ENCODE measurements at places on chromosomes 3 and 15.

DNA sequence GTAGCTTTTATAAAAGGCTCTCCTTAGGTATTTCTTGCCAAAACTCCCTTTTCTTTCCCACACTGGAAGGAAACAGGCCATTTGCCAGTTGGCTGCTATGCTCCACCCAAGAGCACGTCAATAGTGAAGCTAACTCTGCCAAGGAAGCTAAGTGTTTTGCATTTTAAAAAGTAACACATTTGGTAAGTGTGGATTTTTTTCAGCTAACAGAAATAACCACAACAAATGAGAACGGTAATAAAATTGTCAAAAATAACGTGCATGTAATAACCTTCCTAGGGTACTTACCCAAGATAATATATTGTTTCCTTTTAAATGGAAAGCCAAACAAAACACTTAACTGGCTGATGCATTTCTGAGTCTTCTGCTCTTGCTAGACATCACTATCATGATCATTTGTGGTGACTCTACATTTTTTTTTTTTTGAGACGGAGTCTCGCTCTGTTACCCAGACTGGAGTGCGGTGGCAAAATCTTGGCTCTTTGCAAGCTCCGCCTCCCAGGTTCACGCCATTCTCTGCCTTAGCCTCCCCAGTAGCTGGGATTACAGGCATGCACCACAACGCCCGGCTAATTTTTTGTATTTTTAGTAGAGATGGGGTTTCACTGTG lies 4.6 kb downstream of the DPP8 start:
- DNase-seq, result no peak

GRCh38 chr15:98737721-98738120 lies 89.4 kb downstream of the IGF1R start:
- DNase-seq, result no peak

DNA sequence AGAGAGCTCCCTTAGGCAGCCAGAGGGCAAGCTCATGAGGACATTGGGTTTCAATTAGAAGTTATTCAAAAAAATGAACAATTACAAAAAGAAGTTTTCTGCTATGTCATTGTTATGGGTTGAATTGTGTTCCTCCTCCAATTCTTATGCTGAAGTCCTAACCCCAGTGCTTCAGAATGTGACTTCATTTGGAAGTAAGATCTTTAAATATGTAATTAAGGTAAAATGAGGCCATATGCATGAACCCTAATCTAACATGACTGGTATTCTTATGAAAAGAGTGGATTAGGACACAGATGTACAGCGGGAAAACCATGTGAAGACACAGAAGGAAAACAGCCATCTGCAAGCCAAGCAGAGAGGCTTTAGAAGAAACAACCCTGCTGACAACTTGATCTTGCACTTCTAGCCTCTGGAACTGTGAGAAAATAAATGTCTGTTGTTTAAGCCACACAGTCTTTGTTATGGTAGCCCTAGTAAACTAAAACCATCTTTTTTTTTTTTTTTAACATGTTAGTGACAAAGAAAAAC lies 929.6 kb downstream of the EPHA3 start:
- no peak for DNase-seq

- DNase-seq, result no peak
Measured at GRCh38 chr3:123503203-123503602, 54.3 kb upstream of the ADCY5 start.

- DNase-seq, result no peak
Measured at GRCh38 chr3:46318207-46318927, 35.5 kb upstream of the CCR2 start.

DNA sequence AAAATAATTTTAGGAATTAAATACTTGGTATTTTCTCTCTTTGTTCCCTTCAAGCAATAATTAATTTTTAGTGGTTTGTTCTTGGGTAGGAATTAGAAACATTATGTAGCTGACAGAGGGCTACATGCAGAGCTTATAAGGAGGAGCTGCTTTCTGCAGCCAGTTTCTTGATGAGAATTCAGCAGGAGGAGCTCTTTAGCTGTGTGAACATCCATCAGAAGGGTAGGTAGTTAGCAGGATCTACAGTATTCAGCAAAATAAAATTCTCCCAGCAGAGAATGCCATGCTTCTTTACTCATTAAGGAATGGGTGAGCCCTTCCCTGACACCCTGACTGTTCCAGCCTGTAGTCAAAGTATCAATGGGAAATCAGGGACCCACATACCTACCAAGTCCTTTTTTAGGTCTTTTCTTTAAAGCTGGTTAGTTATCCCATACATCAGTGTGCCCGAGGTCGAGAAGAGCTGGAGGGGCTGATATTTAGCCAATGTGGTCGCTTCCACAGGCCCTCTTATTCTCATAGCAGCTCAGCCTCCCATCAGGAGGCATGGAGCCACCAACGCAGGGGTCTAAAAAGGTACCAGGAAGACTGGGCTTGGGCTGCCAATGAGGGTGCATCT lies 54.0 kb downstream of the KCNAB1 start:
- no peak for DNase-seq

GRCh38 chr3:149902498-149903139 lies 68.1 kb downstream of the PFN2 start:
- DNase-seq, result no peak

GRCh38 chr3:49859576-49860305 lies 3.4 kb upstream of the TRAIP start:
- DNase-seq, result no peak

- no peak for DNase-seq
Measured at GRCh38 chr3:98185180-98185579, 18.7 kb downstream of the OR5H15 start.

- DNase-seq, result no peak
Measured at GRCh38 chr15:59420986-59421618, 16.9 kb upstream of the FAM81A start.

DNA sequence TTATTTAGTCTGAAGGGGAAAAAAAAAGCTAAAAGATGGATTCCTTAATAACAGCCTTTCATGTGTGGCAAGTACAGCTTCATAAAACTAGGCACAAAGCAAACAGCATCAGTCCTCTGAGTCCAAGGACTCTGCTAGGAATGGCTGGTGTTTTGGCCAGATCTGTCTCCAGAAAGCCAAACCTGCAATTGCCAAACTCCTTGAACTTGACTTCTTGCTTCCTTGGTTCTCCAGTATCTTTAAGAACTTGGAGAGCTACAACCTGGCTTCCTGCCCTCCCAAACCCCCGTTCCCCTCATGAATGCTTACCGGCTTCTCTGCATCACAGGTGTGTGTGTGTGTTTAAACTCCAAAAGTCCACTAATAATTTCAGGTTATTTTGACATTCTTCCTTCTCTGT lies 1.6 kb upstream of the PLOD2 start:
- no peak for DNase-seq

DNA sequence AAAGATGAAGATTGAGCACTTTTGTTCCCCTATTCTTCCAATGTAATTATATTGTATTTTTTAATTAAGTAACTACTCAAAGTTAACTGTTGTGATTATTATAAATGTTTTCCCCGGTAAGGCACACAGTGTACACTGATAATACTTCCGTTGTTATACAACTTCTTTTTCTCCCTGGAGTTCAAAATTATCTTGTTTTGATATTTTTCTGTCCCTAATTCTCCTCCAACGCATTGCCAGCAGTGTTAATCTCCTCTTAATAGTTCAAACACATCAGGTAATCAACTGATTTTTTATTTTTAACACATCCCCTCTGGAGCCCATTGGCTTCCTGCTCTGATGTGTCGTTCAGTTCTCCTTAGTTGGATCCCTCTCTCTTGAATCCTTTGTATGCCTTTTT lies 32.3 kb upstream of the MFSD1 start:
- DNase-seq, result no peak

DNA sequence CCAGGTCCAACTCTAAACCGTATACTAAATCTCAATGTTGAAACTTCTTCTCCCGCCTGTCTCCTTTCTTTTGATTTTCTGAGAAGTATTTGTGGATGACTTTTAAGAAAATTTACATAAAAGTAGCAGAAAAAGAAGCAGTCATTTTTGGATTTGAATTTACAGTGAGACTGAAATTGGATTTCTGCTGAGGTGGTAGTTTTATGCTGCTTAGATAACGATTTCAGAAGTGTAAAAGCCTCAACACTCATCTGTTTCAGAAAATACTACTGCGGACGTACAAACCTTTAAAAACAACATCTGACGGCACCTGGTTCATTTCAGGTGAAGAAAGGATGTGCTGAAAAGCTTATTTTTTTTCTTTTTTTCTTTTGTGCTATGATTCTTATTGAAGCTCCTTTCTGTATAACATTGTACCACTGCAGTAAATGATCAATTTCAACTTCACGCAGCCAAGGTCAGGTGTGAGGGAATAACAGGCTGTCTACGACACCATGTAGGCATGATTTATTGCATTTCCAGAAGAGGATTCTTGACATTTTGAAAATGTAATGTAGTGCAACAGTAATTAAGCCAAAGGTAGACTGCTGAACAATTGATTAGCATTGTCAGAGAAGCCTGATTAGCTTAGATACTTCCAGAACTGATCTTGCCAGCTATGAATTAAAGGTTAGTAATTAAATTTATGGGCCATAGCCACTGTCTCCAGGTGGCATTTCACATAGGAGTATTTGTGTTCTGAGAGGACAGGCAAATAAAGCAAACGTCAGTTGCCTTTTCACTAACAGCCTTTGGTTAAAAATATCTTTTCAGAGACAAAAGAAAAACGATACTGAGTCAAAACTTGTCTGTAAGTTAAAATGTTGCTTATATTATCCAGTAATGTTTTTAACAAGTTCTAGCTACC lies 134.6 kb upstream of the KBTBD8 start:
- no peak for DNase-seq

DNA sequence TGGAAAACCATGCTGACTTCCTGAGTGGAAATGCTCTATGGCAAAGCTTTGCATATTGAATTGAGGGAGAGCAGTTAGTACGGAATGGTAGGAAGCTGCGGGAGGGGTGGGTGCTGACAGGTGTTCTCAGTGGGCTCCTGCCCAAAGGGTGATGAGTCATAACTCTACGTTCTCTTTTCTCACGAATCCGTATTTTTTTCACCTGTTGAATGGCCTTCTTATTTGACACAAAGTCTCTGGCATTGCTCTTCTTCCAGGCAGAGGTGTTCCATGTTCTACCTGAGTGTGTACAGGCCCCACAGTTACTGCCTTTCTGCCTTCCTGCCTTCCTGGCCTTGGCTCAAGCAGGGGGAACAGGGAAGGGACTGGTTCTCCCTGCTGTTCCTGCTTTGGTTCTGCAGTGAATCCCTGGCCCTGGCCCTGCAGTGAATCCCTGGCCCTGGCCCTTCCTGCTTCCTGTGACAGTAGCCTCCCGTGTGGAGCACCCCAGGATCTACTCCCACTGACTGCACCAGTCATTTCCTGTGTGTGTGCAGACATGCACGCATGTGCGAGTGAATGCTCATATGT lies 31.9 kb downstream of the TRAK1 start:
- no peak for DNase-seq

GRCh38 chr3:2783261-2783660 lies 326.9 kb downstream of the IL5RA start:
- DNase-seq, result no peak

- no peak for DNase-seq
Measured at GRCh38 chr3:105758451-105758850, 110.4 kb downstream of the CBLB start.

- no peak for DNase-seq
Measured at GRCh38 chr3:10646531-10647335, 141.3 kb upstream of the ATP2B2 start.

- no peak for DNase-seq
Measured at GRCh38 chr3:113242096-113242581, 30.8 kb downstream of the BOC start.

DNA sequence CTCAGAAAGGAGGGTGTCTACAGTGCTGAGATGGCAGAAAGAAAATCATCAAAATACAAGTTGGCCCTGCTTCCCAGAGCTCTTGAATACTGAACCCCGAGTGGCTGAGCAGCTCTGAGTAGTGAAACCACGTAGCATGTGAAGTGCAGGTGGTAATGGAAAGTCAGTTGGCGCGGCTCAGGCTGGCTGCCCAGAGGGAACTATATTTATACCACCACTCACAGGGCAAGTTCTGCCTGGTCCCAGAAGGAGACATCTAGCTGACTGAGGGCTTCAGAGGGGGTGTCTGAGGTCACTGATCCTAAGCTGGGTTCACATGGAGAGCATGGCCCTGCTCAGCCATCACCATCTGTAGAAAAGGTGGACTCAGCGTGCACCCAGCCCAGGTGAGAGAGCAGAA lies 129.6 kb upstream of the AGBL1 start:
- DNase-seq, result no peak

- peak; percentile 99 for DNase-seq
Measured at GRCh38 chr15:38864827-38865581, 300.4 kb upstream of the RASGRP1 start.

GRCh38 chr3:186825294-186825821 lies 17.2 kb upstream of the ADIPOQ start:
- DNase-seq, result no peak

GRCh38 chr15:36658312-36658711 lies 78.9 kb downstream of the CDIN1 start:
- no peak for DNase-seq

DNA sequence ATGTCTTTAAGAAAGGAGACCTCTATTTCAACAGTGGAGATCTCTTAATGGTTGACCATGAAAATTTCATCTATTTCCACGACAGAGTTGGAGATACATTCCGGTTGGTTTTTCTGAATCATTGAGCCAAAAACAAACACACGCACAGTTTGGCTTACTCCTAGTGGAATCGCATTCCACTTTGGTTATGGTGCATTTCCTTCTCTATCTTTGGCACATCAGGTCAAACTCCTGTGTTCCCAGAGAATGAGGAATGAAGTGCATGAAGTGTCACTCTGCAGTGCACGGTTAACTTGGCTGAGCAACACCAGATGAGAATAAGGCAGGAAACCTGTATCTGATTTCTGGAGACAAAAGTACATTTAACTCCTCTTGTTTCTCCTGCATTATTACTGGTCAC lies 38.5 kb downstream of the HDC start:
- peak; percentile 66 for DNase-seq

DNA sequence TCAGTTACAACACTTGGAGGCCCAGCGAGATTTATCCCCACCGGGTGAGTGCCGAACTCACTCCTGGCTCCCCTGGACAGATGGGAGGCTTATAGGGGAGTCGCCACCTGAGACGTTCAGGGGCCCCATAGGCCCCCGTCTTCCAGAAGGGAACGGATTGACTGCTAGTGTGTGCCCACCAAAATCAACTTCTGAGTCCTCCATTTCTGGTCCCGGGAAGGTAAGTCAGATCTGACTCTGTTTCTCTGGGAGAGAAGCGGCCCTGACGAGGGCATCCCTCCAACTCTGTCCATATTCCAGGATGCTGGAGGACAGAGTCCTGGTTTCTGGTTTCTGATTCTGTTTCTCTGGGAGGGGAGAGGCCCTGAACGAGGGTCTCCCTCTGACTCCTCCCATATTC lies 44.3 kb downstream of the ZBTB11 start:
- no peak for DNase-seq

DNA sequence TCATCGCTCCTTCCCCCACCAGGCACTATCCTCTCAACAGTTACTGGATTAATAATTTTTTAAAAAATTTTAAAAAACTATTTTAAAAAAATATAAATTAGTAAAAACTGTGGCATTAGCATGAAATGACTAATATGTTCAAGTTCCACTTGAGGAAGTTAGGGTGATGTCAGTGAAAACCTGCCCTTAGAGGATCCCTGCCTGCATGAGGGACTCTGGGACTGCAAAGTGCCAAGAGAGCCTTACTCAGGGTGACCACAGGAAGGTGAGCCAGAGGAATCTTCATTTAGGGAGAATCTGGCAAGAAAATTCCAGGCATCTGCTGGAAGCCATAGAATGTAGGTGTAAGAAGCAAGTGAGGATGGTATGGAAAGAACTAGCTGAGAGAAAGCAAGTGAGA lies 157.7 kb upstream of the BCL6 start:
- DNase-seq, result no peak

- no peak for DNase-seq
Measured at GRCh38 chr3:94374439-94375161, 311.7 kb downstream of the NSUN3 start.

GRCh38 chr3:172606021-172606420 lies 82.8 kb upstream of the TNFSF10 start:
- DNase-seq, result no peak

All from AG04449 (cell line).